Stimulated activated CD8-positive, alpha-beta memory T cell treated with anti-CD3 and anti-CD28 coated beads, Interleukin-4, amount 100 ng/mL, for 4 hours (primary cell): ENCODE measurements at places on chromosomes 6 and 20.

DNA sequence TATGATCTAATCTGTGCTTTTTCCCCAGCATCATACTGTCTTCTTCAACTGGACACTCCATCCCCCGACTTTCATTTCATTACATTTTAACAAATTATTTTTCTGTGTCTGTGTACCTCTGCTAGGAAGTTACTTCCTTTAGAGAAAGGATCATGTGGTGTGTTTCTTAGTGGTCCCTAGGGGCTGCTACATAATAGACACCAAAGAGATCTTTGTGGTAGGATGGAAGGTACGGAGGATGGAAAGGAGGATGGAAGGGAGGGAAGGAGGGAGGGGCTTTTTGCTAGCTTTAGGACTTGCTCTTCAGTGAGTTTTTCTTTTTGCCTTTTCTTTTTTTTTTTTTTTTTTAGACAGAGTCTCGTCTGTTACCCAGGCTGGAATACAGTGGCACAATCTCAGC lies 95.7 kb downstream of the TNFAIP3 start:
- no peak for DNase-seq

DNA sequence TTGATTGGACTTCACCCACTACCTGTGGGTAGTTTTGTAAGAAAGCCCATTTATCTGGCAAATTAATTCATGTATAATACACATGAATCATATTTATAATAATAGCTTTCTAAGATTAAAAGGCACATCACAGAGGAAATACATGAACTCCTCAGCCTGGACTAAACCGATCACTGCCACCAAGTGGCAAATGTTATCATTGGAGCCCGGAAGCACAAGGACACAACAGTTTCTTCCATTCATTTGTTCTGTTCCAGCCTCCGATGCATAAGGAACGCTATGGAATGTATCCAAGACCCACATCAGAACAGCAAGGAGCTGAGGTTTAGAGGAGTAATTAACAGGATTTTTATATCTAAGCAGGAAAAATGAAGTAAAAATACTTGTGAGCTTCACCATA lies 13.9 kb upstream of the IPCEF1 start:
- DNase-seq, result no peak

DNA sequence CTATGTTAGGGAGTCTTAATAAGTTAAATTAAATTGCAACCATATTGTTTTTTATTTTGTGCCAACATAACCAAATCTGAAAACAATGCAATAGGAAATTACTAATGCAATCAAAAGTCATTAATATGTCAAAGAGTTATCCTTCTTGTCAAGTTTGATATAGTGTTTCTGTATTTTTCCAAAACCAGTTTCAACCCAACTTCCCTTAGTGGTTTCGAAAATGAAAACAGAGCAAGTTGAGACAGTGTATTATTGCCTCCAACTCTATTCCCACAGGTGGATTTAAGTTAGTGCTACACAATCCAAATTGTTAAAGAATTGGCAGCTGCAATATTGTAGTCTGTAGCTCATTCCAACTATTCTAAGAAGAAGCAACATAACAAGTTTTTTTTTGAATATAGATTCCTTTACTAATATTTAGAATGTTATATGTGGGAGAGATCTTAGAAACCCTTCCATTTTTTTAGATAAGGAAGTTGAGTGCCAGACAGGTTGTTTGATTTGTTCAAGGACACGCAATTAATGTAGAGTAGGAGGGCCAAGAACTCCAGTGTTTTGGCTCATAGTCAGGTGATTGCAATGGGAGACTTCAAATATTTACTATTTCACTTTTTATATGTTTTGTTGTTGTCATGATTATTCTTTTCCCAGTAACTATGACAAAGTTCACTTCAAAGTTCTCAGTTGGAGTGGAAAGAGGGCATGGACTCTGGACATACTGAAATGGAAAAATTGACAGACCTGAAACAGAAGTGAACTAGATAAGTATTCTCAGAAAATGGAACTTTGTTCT lies 282.4 kb upstream of the HSF2 start:
- DNase-seq, result no peak

DNA sequence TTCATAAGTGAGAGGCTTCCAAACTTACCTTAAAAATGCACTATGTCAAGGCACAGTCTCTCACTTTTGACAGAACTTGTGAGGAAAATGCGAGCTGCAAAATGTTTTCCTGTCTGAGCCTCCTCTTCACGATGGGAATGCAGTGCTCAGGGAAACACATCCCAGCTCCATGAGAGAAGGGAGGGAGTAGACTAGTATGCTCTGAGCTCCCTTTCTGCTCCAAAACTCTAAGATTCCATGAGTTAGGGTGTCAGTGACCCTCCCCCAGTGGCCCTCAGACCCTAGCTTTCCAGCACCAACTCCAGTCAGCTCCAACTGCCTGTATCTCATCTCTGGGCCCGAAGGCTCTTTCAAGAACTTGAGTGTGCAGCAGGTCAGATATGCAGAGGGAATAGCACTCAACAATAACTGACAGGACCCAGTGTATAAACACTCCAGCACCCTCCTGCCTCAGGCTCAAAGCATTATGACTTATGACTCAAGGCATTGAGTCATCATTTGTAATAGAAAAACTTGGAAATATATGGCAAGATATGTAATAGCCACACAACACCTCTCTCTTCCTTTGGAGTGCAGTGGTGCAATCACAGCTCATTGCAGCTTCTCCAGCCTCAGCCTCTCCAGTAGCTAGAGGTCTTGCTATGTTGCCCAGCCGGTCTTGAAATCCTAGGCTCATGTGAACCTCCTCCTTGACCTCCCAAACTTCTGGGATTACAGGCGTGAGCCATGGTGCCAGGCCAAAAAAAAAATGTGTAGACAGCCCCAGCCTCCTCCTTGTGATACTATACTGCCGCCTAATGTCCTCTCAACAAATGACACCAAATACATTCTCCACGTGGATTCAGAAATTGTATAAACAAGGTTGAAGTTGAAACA lies 16.7 kb upstream of the ENTPD6 start:
- no peak for DNase-seq

GRCh38 chr6:28943557-28944411 lies 20.0 kb upstream of the TRIM27 start:
- DNase-seq, result peak; percentile 35

- no peak for DNase-seq
Observed at GRCh38 chr6:127880429-127880828, 20.4 kb downstream of the THEMIS start.

DNA sequence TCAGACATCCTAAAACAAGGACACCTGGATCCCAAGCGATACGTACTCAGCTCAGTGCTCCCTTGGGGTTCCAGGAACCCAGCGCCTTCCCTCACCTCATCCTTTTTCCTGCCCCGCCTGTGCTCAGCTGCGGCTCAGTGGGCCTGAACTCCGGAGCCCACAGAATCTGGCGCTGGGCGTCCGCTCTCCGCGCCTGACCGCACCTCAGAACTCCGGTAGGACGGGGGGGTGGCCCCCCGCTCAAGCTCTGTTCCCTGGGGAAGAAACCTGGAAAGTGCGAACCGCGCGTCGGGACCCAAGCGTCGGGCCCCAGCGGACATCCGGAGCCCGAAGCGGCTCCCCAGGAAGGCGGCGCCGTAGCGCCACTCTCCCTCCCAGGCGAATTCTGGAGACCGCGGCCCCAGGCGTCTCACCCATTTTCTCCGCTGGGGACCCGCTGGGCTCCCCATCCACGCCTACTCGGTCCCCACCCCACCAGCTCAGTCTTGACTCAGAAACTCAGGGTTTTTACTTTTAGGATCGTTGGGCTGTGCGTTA lies 336 bp upstream of the LY6G5C start:
- DNase-seq, result no peak

GRCh38 chr6:33771146-33772081 lies 17.5 kb downstream of the LEMD2 start:
- peak; percentile 30 for DNase-seq

DNA sequence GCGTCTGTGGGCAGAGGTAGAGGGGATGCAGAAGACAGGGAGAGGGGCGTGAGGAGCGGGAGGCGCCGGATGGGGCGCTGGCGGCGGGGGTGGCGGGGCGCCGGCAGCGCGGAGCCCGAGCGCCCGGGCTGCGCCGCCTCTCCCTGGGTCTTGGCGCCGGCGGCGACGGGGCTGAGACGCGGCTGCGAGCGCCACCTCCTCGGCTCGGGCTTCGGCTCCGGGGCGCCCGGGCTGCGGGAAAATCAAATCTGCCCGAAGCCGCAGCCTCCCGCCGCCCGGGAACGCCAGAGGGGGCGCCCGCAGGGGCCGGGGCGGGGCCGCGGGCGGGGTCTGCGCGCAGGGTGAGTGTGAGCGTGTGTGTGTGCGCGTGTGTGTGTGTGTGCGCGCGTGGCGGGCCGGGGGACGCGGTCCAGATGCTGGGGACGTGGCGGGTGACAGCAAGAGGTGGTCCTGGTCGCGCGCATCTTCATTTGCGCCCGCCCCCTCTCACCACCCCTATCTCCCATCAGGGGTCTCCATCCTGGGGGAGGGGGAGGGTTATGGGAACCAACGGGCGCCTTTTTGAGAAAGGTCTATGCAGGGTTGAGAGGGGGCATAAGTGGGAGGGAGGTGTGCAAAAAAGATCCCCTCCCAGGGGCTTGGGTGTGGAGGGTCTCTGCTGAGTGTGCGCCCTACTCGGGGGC lies 646 bp upstream of the CPNE5 start:
- no peak for DNase-seq

- DNase-seq, result no peak
Observed at GRCh38 chr6:129292836-129293235, 409.9 kb downstream of the LAMA2 start.

GRCh38 chr6:124055963-124056362 lies 252.3 kb downstream of the NKAIN2 start:
- DNase-seq, result no peak

DNA sequence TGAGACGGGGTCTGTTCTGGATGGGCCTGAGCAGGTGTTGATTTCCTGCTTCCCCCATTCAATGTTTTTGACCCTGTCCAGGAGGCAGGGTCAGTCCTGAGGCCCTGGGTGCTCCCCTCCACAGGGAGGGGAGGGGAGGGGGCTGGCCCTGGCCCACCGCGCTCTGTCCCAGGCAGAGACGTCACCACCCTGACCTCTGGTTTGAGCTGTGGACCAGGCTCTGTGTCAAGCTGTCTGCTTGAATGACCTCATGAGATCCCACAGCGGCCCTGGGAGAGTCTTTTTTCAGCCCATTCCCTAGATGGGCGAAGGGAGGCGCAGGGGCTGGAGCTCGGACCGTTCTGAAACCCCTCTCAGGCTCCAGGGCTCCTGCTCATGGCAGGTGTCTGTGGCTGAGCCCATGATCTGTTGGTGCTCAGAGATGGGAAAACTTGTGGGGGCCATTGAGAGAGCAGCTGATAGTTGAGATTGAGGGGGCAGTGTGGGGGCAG lies 8.9 kb upstream of the LKAAEAR1 start:
- no peak for DNase-seq

DNA sequence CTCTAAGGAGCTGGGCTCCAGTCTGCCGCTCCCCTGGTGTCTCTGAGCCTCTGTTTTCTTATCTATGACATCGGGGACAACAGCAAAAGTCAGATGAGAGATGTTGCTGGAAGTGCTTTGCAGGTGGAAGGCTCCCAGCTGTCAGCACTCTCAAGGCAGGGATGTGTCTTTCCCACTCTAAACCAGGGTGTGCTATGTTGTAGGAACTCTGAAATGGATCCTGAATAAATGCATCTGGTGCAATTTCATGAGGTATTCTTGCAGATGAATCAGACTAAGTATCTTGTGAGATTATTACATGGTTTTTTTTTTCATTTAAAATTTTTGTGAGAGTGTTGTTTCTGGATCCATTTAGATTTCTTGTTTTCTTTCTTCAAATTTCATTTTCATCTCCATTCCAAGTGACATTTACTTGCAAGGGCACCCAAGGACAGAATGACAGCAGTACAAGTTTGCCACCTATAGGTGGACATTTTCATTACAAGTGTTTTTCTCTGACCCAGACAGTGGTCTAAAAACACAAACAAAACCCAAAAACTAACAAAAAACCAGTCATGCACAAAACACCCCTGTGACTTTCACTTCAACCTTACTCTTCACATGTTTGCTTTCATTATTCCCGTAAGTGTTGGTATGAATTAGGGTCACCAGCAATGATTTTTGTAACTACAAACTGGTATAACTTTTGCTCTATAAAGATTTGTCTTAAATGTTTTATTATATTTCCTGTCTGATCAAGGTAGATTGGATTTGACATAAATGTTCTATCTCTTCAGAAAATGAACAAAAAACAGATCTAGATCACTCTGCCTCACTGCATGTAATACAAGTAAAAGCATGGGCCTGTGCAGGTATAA lies 14.7 kb upstream of the SIM1 start:
- DNase-seq, result no peak

- DNase-seq, result no peak
Observed at GRCh38 chr6:125815080-125815910, 24.5 kb downstream of the NCOA7 start.

GRCh38 chr6:157128235-157128775 lies 195.0 kb downstream of the TMEM242 start:
- DNase-seq, result no peak

DNA sequence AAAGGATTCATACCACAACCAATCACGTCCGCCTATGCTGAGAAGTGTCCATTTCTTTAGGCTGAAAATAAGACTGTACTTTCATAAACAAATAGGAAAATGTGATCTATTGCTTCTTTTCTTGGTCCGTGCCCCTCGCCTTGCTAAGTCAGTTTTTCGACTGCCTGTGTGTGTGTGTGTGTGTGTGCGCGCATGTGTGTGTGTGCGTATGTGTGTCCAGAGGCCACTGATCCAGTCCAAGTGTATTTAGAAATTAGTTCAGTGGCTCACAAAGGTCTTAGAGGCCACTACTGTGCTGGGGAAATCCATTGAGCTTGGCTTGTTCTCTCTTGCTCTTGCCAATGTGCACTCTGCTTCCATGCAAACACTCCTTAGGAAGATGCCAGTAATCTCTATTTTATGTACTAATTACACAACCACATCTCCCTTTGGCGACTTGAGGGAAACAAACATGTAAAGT lies 50.5 kb downstream of the SLC22A23 start:
- no peak for DNase-seq

GRCh38 chr20:43477619-43478018 lies 19.9 kb downstream of the SRSF6 start:
- DNase-seq, result no peak

DNA sequence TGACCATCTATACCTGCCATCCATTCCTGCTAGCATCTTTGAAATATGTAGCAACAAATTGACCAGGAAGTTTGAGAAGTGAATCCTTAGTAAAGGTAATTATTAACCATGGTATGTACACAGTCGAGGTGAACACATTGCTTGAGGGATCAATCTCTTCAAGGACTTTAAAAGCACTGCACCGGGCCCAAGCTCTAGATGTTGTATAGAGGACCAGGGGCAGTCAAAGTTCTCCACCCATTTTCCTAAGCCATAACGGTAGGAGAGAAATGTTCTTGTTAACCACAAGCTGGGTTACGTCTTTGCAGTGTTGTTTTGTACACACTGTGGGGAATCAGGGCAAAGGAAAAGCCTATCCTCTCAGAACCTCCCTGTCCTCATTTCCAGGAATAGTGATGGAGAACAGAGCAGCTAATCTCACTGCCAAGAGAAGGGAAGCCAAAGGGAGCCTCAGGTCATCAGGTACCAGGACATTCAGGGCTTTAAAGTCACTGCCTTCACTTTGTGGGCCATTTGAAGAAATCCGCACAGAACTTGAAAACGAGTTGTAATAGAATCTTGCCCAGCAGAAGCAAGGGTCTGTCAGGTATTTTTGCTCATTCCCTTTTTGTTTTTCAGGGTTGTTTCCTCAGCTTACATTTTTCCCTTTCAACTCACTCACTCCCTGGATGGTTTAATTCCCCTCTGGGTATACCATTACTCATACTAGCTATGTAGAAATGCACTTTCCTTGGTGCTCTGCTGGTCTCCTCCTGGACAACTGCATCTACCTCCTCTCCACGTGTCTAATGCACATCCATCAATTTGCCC lies 5.3 kb upstream of the PM20D2 start:
- DNase-seq, result no peak

- no peak for DNase-seq
Observed at GRCh38 chr6:39440039-39440426, 117.5 kb upstream of the KCNK16 start.

GRCh38 chr20:51495921-51496545 lies 46.5 kb downstream of the NFATC2 start:
- no peak for DNase-seq
